ENCODE measurements at places on chromosomes 2 and 18. TPM values are rescaled to one million over a fixed set of nuclear protein-coding genes. Genes with fewer than 3 reads are reported as not detected.

The LBX2 gene
- 1.3 TPM for total RNA-seq

The FAM237A gene
- not detected for total RNA-seq

The AQP12A gene
- total RNA-seq = not detected

The CDKL4 gene
- total RNA-seq = not detected

The DLX2 gene
- 0.15 TPM for total RNA-seq

The SCYGR4 gene
- not detected for total RNA-seq

The CDH7 gene
- not detected for total RNA-seq

The FHOD3 gene
- 2.9 TPM for total RNA-seq

The DPP4 gene
- 5.9 TPM for total RNA-seq

The TMEM163 gene
- not detected for total RNA-seq

The RGPD3 gene
- total RNA-seq = under 0.01 TPM

The NCKAP5 gene
- total RNA-seq = under 0.01 TPM

The TSPYL6 gene
- not detected for total RNA-seq

The EMILIN2 gene
- total RNA-seq = 15.3 TPM

The TRAPPC8 gene
- 16.8 TPM for total RNA-seq

The AFF3 gene
- total RNA-seq = 11.3 TPM

The SYT4 gene
- total RNA-seq = not detected

The ZC3H15 gene
- 31.7 TPM for total RNA-seq

The DAPL1 gene
- not detected for total RNA-seq

The VSNL1 gene
- 1.0 TPM for total RNA-seq

The PLCD4 gene
- total RNA-seq = 0.67 TPM

The STRN gene
- 5.1 TPM for total RNA-seq

The RNF125 gene
- total RNA-seq = 0.30 TPM
